ENCODE measurements at places on chromosomes 6 and 20.

- H3K36me3 ChIP-seq = no peaks in the 10 kb centered on the region
Observed at GRCh38 chr20:59371431-59371830, 71.0 kb downstream of the EDN3 start.

- H3K36me3 ChIP-seq = no peaks in the 10 kb centered on the region
- peaks cover 45% of the 10 kb centered on the region for H3K4me1 ChIP-seq
- H3K27ac ChIP-seq = no peak overlapping the region
- no peak overlapping the region for H3K4me3 ChIP-seq
Observed at GRCh38 chr6:15461127-15461944, 201.5 kb downstream of the DTNBP1 start.

DNA sequence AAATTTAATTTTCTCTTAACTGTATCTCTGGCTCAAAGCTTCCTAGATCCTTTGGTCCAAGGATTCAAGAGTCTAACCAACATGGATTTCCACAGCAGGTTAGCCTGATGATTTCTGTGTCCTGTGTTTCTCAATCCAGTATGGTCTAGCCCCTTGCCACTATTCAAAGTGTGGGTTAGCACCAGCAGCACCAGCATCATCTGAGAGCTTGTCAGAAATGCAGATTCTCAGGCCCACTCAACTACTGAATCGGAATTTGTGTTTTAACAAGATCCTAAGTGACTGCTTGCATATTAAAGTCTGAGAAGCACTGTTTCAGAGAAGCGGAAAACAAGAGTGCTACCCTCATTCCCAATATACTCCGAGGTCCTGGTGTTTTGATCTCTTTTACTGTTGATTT, 133.8 kb upstream of the PRDM1 start:
- H3K4me3 ChIP-seq = no peak overlapping the region
- no peaks in the 10 kb centered on the region for H3K36me3 ChIP-seq
- no peak for DNase-seq

GRCh38 chr20:46415773-46416172, 9.4 kb upstream of the ELMO2 start:
- no peak overlapping the region for H3K4me3 ChIP-seq
- H3K27ac ChIP-seq = no peak overlapping the region
- DNase-seq = peak; percentile 4
- no peaks in the 10 kb centered on the region for H3K27me3 ChIP-seq

GRCh38 chr6:138849791-138850190, 53.9 kb downstream of the ECT2L start:
- H3K36me3 ChIP-seq = no peaks in the 10 kb centered on the region
- H3K4me3 ChIP-seq = no peak overlapping the region
- DNase-seq = no peak
- no peaks in the 10 kb centered on the region for H3K27me3 ChIP-seq
- H3K4me1 ChIP-seq = no peaks in the 10 kb centered on the region

DNA sequence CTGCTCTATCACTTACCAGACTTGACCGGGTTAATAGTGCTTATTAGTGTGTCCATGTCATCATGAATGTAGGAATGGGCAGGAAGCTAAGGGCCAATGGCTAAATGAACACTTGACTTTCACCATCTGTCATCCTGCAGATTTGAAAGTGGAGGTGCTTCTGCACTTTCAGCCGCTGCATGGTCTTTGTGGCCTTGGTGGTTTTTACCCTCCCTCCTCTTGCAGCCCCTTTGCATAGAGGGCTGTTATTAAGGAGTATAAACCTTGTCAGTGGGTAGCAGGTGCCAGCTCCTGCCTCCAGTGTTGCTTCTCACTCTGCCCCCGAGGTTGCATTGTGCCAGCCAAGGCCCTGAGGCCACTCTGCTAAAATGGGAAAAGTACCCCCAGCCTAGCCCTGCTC, 122.2 kb upstream of the TNFAIP3 start:
- H3K27ac ChIP-seq = no peak overlapping the region
- no peak for DNase-seq
- H3K27me3 ChIP-seq = no peaks in the 10 kb centered on the region

GRCh38 chr6:41785689-41786450, 1.6 kb upstream of the TOMM6 start:
- peak overlapping the region; percentile 96 for H3K27ac ChIP-seq
- DNase-seq = no peak
- H3K4me3 ChIP-seq = peak overlapping the region; percentile 82
- peaks cover 19% of the 10 kb centered on the region for H3K36me3 ChIP-seq
- no peaks in the 10 kb centered on the region for H3K27me3 ChIP-seq

GRCh38 chr20:13261460-13262301, 40.6 kb downstream of the ISM1 start:
- H3K27ac ChIP-seq = no peak overlapping the region
- no peaks in the 10 kb centered on the region for H3K4me1 ChIP-seq
- no peak overlapping the region for H3K4me3 ChIP-seq

GRCh38 chr6:7438011-7438410, 48.4 kb downstream of the RIOK1 start:
- H3K27ac ChIP-seq = no peak overlapping the region
- no peaks in the 10 kb centered on the region for H3K36me3 ChIP-seq
- no peaks in the 10 kb centered on the region for H3K27me3 ChIP-seq
- H3K4me1 ChIP-seq = no peaks in the 10 kb centered on the region
- no peak for DNase-seq

DNA sequence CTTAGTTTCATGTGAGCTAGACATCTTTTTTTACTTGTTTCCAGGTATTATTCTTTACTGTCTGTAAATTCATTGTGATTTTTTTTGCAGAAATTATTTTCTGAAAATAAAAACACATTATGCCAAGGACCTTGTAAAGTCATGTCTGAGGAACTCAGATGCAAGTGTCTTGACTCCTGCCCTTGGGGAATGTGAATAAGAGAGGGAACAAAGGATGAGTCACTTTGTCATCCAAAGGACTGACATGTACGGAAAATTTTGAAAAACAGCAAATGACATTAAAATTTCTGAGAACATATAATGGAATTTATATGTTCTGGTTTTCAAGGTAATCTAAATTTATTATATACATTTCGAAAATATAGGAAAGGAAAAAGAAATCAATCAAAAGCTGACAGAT, 660.4 kb downstream of the CD109 start:
- H3K4me1 ChIP-seq = no peaks in the 10 kb centered on the region
- H3K27ac ChIP-seq = no peak overlapping the region
- H3K4me3 ChIP-seq = no peak overlapping the region
- H3K36me3 ChIP-seq = no peaks in the 10 kb centered on the region
- DNase-seq = no peak

GRCh38 chr6:16089232-16090062, 39.4 kb upstream of the MYLIP start:
- H3K4me1 ChIP-seq = no peaks in the 10 kb centered on the region
- H3K36me3 ChIP-seq = no peaks in the 10 kb centered on the region
- H3K27ac ChIP-seq = no peak overlapping the region
- no peak overlapping the region for H3K4me3 ChIP-seq
- DNase-seq = no peak
- no peaks in the 10 kb centered on the region for H3K27me3 ChIP-seq

DNA sequence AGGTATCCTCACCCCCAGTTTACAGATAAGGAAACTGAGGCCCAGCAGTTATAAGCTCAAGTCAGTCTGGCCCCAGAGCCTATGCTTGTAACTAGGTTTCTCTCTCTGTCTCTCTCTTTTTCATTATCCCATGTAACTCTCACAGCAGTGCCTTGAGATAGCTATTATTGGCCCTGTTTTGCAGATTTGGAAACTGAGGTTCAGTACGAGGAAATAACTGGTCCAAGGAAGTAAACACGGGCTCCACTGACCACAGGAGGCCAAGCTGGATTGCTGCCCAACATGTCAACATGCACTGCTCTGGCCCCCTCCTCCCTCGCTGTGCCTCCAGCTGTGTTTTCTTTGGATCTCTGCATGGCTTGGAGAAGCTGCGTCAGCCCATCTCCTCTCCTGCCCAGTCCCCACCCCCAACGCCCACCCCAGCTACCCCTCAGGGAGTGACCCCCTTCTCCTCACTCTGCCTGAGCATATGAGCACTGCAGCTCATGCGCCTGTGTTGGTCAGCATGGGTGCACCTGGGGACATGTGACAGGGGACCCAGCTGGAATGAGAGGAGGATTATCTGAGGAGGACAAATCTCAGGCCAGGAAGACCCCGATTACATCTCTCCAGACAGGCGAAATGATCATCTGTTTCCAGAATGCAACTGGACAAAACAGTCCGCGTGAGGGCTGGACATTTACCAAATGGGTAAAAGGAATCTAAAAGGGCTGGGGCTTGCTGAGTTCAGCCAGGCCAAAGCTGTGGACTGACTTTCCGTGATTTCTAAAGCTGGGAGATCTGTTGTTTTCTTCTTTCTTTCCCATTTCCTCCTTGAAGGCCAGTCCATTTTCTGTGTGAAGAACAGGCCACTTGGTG, 7.8 kb upstream of the PLTP start:
- H3K27ac ChIP-seq = peak overlapping the region; percentile 64
- peaks cover 40% of the 10 kb centered on the region for H3K4me1 ChIP-seq
- H3K27me3 ChIP-seq = no peaks in the 10 kb centered on the region
- H3K4me3 ChIP-seq = no peak overlapping the region
- no peak for DNase-seq
- H3K36me3 ChIP-seq = no peaks in the 10 kb centered on the region

GRCh38 chr20:64146936-64147477, 17.2 kb upstream of the MYT1 start:
- no peaks in the 10 kb centered on the region for H3K4me1 ChIP-seq
- H3K4me3 ChIP-seq = no peak overlapping the region
- DNase-seq = no peak
- no peaks in the 10 kb centered on the region for H3K36me3 ChIP-seq
- no peak overlapping the region for H3K27ac ChIP-seq

Measured in esophagus muscularis mucosa (tissue), 4 donors.